Daoy (cell line): ENCODE measurements at places on chromosomes 7 and 10. TPM values are rescaled to one million over a fixed set of nuclear protein-coding genes. Genes with fewer than 3 reads are reported as not detected.

Gene CDCA7L
- total RNA-seq: 102 and 166 TPM in 2 replicates

GRCh38 chr7:4233621-4234497 is 448.2 kb upstream of the FOXK1 start:
- no peak for DNase-seq

Gene TRPV5
- total RNA-seq: 0.06 TPM in 1 of 2 replicates, not detected in the other

DNA sequence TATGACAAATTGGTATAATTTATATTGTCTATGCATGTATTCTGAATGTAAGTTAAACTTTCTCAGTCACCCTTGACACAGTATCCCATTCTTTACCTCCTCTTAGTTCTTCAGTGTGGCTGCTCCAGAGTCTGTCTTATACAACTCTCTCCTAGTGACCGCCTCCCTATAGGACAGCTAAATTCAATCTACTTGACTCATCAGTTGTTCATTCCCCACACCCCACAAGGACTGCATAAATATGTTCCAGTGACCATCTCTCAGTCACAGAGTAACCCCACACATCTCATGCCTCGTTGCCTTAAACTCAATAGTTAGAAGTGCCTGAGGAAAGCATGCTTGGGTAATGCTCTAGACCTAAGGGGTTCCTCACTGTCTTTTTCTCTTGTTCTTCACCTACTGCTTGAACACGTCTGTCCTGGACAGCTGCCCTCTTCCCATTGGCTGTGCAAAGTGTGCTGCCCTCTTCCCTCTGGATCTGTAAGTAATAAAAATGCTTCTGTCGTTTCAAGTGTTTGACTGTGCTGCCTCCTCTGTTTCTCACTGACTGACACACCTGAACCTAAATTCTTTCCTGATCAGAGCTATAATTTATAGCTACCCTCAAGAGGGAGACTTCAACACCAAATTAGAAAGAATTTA is 494.6 kb upstream of the GRM3 start:
- DNase-seq: no peak

Gene TMEM225B
- total RNA-seq: 0.69 TPM in 1 of 2 replicates, not detected in the other

Gene SFTPA2
- not detected in 2 replicates for total RNA-seq

- DNase-seq: no peak
Measured at GRCh38 chr7:55489552-55489951, 82.8 kb downstream of the VOPP1 start.

DNA sequence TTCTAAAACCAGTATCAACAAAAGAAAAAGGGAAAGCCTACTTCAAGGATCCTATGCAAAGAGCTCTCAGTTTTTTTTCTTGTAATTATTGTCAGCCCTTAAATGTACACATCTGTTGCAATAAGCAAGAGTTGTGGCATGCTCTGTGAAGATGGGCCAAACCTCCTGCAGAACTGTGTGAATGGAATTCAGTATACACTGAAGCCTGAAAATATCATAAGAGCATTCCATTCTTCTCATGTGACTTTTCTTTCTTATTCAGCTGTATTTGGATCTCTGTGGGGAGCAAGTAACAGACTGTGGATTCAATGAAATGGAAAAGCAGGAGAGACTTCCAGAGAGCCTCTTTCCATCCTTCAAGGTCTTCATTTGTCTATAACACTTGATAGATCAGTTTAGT is 130.7 kb downstream of the SAMD9 start:
- no peak for DNase-seq

GRCh38 chr10:103958996-103959395 is 7.9 kb upstream of the SLK start:
- no peak for DNase-seq

Gene TRIM50
- total RNA-seq: not detected in 2 replicates

DNA sequence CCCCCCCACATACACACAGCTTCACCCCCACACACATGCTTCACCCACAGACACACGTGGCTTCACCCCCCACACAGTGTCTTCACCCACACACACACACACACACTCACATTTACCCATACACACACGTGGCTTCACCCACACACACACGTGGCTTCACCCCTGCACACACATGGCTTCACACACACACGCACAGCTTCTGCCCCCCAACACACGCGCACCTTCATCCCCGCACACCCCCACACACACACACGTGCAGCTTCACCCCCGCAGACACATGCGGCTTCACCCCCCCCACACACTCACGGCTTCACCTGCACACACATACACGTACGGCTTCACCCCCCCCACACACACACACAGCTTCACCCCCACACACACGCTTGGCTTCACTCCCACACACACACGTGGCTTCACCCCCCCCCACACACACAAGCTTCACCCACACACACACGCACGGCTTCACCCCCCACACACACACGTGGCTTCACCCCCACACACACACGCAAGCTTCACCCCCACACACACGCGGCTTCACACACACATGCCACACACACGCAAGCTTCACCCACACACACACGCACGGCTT is 82.4 kb downstream of the NKX6-2 start:
- DNase-seq: no peak

Gene AGMO
- total RNA-seq: 0.06 TPM in 1 of 2 replicates, not detected in the other

DNA sequence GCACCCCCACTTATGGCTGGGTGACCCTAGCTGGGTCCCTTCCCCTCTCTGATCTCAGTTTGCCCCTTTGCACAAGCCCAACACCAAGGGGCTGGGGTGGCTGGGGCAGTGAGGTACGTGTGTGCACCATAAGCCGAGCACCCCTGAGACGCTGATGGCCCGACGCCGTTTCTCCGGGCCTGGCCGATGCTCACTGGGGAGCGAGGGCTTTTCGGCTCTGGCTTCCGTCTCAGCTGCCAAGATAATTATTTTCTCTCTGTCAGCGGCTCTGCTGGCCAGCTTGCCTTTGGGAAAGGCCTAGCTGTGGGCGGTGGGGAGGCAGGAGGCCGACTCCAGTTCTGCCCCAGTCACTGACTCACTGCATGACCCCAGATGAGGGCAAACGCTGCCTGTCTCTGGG is 91.0 kb downstream of the ZMIZ1 start:
- no peak for DNase-seq

Gene MMP21
- not detected in 2 replicates for total RNA-seq

Gene UNCX
- total RNA-seq: not detected in 2 replicates

GRCh38 chr7:103993551-103993950 is 4.1 kb upstream of the RELN start:
- peak; percentile 70 for DNase-seq

- peak; percentile 4 for DNase-seq
Measured at GRCh38 chr10:84605802-84606201, 277.4 kb downstream of the CCSER2 start.

DNA sequence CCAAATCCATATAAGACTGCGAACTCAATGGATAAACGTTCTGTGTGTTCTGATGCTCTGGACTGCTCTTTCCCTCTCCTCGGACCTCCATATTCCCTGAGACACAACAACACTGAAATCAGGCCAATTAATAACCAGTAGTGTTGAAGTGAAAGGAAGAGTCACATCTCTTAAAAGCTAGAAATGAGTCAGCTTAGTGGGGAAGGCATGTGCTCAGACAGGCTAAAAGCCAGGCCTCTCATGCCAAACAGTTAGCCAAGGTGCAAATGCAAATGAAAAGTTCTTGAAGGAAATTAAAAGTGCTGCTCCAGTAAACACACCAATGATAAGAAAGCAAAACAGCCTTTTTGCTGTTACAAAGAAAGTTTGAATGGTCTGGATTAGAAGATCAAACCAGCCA is 29.3 kb downstream of the TNS3 start:
- DNase-seq: peak; percentile 75

- DNase-seq: no peak
Measured at GRCh38 chr7:129341816-129342806, 92.1 kb upstream of the STRIP2 start.

- no peak for DNase-seq
Measured at GRCh38 chr10:31368724-31369123, 49.7 kb downstream of the ZEB1 start.

Gene TRIM74
- 0.21 TPM in 1 of 2 replicates, not detected in the other for total RNA-seq

GRCh38 chr10:72248468-72249151 is 25.1 kb upstream of the DDIT4 start:
- DNase-seq: no peak

DNA sequence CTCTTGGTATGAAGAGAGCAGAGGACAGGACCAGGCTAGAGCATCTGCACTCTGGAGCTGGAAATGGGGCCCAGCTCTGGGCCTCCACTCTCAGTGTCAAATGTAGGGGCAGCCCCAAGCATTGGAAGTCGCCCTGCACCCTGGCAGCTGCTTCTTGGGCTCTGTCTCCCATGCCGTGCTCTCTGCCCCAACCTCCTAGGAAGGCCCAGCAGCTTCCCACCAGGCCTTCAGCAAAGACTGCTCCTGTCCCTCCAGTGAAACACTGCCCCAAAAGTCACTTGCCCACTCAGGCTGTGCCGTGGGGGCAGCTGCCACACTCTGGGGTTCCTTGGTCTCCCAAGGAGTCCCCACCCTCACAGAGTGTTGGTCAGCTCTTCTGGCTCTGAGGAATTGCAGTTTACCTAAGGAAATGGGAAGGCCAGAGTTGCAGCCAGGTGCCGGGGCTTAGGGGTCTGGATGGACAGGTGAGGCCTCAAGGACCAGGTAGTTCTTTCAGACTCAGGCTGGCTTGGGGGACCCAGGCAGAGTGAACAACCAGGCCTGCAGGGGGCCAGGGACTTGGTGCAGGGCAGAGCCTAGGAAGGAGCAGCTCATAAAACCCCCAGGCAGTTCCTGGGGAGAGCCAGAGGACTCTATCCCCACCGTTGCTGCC is 9.4 kb upstream of the OPN4 start:
- DNase-seq: no peak

Gene LBX1
- 0.06 TPM in 1 of 2 replicates, not detected in the other for total RNA-seq

GRCh38 chr10:28387140-28387539 is 84.3 kb upstream of the MPP7 start:
- DNase-seq: no peak

DNA sequence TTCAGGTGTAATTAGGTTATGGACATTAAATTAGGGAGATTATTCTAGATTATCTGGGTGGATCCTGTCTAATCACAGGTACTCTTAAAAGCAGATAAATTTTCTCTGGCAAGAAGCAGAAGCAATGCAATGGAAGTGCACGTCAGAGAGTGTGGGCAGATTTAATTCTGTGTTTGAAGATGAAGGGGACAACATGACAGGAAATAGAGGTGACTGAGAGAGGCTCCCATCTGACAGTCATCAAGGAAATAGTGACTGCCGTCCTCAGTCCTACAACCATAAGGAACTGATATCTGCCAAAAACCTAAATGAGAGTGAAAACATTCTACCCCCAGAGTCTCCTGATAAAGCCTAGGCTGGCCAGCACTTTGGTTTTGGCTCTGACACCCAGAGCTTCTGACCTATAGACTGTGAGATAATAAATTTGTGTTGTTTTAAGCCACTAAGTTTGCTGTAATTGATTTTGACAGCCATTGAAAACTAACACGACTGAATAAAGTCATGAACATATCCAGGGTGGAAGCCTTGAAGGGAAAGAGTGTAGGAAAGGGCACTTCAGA is 30.5 kb upstream of the DDX50 start:
- peak; percentile 2 for DNase-seq

Gene FAM25C
- not detected in 2 replicates for total RNA-seq

GRCh38 chr10:33095867-33096815 is 138.1 kb upstream of the ITGB1 start:
- no peak for DNase-seq

- DNase-seq: peak; percentile 91
Measured at GRCh38 chr7:101173752-101174244, 6.3 kb downstream of the NAT16 start.

DNA sequence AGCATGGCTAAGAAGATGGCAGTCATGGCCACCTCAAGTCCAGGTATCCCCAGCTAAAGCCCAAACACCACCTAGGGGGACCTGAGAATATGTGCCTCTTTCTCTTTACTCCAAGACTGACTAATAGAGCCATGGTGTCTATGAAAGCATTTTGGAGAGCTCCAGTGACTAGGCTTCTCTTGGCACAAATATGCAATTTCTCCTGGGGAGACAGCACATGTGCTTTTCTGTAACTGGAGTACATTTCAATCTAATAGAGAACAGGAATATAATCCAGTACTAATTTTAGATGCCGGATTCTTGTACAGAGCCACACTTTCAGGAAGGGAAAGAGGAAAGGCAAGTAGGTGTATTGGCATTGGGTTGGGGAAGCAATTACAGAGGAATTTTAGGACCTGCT is 260.1 kb downstream of the BMPER start:
- DNase-seq: no peak

- peak; percentile 97 for DNase-seq
Measured at GRCh38 chr7:41886262-41886900, 183.5 kb upstream of the INHBA start.

DNA sequence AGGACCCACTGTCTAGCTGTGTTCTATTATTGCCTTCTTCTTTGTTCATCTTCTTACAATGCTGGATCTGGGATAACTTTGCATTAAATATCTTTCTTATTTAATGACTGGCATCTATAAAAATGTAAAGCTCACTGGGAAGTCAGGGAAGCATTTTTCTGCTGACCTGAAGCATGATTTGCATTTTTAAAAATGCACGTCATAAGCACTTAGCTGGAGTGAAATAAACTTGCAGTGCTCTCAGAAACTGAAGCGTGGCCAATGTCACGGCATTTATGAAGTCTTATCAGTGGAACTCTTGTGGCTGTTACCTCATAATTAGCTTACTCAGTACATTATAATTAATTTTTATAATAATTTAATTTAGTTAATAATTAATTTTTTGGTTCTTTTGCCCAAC is 59.1 kb downstream of the FRMD4A start:
- DNase-seq: no peak

Gene CUZD1
- total RNA-seq: 0.77 and 1.4 TPM in 2 replicates

GRCh38 chr10:68303849-68304412 is 27.9 kb upstream of the HNRNPH3 start:
- no peak for DNase-seq

- DNase-seq: peak; percentile 52
Measured at GRCh38 chr7:114345494-114345893, 69.1 kb upstream of the FOXP2 start.

- DNase-seq: no peak
Measured at GRCh38 chr10:46254467-46254866, 32.3 kb upstream of the ANTXRL start.

DNA sequence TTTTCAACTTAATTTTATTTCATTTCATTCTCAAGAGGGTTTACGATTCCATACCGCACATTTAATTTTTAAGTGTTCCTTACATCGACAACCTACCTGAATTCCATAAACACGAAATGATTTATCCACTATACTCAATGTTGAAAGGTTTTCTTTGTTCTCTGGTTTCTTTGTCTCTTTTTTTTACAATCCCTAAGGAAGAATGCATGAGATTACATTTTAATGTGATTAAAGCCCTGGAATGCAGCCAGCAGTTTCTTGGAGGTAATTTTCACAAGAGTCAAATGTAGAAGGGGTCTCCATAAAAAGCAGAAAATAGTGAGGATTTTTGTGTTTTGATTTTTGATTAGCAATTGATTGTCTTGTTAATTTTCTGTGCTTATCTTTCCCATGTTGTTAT is 59.2 kb upstream of the ADCY1 start:
- no peak for DNase-seq

Gene MYL7
- not detected in 2 replicates for total RNA-seq

- no peak for DNase-seq
Measured at GRCh38 chr10:124525751-124526600, 64.4 kb downstream of the LHPP start.

DNA sequence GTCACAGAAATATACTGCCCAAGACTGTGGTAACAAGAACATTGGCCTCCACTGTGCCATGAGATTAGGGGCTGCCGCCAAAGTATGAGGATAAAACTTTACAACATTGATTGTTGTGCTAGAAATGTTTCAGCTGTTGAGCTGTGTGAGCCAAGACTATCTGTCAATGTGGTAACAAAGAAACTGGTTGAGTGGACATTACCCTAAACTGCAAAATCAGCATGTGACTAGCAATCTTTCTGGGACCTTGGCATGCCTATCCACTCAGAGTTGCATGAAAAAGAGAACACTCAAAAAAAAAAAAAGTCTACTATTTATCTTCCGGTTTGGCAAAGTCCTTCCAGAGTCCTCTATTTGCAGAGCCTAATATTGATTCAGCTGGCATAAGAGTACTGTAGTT is 605.6 kb upstream of the CNTNAP2 start:
- DNase-seq: no peak

Gene SAMD9L
- total RNA-seq: 12.5 and 13.5 TPM in 2 replicates

Gene WNT2
- total RNA-seq: 0.65 TPM in 1 of 2 replicates, not detected in the other
